Kidney epithelial cell (primary cell): ENCODE measurements at places on chromosomes 5 and 9. TPM values are rescaled to one million over a fixed set of nuclear protein-coding genes. Genes with fewer than 3 reads are reported as not detected.

The SSBP2 gene
- total RNA-seq = 5.3 and 11.0 TPM in 2 replicates

The PCDHGB2 gene
- total RNA-seq = 1.2 and 1.9 TPM in 2 replicates

The EMB gene
- total RNA-seq = 8.4 and 15.1 TPM in 2 replicates

The PHF24 gene
- 0.07 and 0.58 TPM in 2 replicates for total RNA-seq

The GPR150 gene
- 0.25 TPM in 1 of 2 replicates, not detected in the other for total RNA-seq

The AIF1L gene
- total RNA-seq = 50.7 and 58.4 TPM in 2 replicates

The PCDHGA3 gene
- 2.4 and 2.6 TPM in 2 replicates for total RNA-seq

The UGT3A1 gene
- total RNA-seq = 0.21 and 0.38 TPM in 2 replicates

The PHF2 gene
- 20.4 and 22.3 TPM in 2 replicates for total RNA-seq

The FOXD4 gene
- 0.13 and 0.34 TPM in 2 replicates for total RNA-seq

DNA sequence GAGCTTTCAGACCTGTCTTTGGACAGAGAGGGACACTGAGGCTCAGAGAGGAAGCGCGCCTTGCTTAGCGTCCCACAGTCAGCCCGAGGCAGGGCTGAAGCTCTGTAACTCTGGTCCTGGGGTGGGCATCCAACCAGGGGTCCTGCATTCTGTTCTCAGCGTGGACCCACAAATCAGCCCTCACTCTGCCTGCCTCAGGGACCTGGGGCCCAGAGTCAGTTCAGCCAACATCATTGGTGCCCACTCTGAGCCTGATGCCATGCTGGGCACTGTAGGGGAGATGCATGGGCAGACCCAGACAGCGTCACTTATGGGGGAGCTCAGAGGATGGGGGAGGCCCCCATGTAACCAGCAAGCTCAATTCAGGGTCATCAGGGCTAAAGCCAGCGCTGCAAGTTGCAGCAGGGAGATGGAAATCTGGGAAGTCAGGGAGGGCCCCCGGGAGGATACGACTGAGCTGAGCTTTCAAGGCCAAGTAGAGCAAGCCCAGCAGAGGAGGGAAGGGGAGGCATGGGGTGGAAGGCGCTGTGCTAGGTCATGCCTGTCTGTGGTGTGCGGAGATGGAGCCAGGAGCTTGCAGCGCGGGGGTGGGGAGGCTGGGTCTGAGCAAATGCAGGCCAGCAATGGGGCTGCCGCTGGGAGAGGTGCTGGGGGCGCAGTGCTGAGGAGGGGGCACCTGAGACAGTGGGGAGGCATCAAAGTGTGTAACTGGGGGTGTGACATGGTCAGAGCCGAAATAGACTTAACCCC lies 21.1 kb downstream of the CORO2A start:
- no peak for DNase-seq

DNA sequence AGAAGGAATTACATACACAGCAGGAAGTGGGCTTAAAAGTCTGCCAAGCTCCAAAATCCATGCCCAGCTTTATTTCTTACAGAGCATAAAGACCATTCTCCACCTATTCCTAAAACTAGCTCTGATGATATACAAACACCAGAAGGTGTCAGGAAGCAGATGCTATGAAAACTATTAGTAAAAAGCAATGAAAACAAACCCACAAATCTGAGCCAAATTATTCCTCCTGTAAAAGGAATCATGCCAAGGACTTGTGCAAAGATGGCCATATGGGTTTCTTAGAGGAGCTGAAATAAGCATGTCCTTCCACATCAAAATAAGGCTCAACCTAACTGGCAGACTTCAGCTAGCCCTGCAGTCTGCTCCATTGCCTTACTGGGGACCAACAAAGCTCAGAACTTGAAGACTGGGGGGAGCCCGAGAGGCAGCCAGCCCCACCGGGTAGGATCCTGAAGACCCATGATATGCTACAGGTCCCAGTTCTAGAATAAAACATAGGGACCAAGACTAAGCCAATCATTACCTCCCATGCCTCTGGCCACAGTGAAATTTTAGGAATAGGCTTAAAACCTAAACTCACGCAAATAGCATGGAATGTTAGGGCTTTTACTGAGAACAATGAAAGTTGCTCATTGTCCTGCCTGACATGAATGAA lies 42.8 kb upstream of the GABRP start:
- no peak for DNase-seq

DNA sequence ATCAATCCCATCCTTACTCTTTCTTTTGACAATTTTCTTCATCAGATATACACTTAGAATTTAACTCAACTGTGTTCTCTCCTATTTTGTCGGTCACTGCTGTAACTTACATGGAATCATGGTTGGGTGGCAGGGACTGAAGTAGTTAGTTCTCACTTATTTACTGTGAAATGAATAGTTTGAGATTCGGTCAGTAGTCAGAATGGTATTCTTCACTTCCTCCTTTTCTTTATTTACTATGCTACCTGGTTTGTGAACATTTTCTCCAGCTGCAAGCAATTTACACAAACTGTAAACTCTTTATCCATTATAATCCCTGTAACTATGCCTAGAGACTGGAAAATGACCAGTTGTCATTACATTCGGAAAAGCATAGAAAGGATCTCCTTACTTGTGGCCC lies 41.5 kb upstream of the GDNF start:
- no peak for DNase-seq

DNA sequence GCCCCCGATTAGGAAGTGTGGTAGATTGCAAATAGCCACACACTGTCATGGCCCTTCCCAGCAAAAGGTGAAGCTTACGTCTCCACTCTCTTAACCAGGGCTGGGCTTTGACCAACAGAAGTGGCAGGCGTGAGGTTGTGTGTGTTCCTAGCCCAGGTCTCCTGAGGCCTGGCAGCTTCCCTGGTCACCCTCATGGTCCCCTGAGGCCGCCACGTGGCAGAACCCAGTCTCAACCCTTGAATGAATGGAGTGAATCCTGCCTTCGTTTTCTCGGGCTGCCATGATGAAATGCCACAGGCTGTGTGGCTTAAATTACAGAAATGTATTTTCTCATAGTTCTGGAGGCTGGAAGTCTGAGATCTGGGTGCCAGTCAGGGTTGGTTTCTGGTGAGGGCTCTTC lies 370.4 kb downstream of the IRX2 start:
- no peak for DNase-seq

DNA sequence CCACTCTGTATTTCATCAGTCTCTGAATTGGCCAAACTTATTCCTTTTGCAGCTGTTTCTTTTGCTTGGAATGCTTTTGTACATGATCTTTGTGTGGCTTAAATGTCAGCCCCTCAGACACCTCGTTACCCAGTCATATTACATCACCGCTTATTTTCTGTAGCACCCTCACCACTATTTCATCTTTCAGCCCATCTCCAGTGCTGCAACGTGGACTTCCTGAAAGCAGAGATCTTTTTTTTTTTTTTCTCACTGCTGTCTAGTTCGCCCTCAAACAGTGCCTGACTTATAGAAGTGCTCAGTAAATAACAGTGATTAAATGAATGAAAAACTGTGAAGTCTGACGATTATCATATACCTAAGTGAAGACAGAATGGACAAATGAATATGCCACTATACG lies 835 bp downstream of the SRA1 start:
- DNase-seq = no peak

DNA sequence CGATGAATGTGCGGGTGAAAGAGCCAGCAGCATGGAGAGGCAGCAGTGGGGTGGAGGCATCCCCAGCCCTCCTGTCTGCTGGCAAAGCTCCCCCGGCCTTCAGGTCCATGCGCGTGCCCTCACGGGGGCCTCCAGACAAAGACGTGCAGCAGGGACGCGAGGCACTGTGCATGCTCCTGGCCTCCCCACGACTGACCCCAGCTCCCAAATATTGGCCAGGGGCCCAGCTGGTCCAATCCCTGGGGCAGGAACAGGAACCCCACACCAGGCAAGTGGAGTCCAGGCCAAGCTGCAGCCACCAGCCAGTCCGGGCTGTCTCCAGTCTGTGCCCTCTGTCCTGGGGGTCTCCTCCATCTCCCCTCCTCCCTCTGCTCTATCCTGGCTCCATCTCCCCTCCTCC lies 33.5 kb upstream of the LRRC14B start:
- DNase-seq = no peak

DNA sequence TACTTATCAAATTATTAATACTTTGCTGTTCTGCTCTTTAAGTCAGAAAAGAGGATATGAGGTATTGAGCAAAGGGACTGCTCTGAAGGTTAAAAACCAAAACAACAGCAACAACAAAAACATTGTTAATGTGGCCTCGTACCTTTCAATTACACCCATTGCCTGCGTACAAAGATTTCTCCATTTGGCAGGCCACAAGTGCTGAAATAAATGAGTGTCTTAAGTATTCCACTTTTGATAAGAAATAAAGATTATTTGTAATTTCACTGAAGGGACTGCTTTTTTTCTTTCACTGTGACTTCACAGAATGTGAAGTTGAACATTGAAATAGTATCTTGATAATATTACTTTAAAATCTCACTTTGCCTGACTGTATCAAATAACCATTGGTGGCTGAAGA lies 163.2 kb upstream of the MRPS30 start:
- DNase-seq = no peak

GRCh38 chr5:96278981-96279380 lies 154.1 kb downstream of the PCSK1 start:
- no peak for DNase-seq

DNA sequence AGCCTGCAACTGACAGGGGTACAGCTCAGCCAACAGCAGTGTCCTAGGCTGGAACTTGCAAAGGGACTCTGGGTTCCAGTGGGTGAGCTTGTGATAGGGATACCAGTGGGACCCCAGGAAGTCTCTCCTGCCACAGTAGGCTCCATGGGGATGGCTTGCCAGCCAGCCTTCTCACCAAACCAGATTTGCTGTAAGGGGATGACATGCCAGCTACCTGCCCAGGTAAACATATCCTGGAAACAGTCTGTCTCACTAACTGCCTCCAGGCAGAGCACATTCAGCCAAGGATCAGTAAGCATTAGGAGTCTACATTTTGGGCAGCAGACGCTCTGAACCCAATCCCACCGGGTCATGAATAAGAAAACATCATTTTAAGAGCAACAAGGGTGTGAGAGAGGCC lies 49.9 kb downstream of the SIL1 start:
- DNase-seq = no peak

DNA sequence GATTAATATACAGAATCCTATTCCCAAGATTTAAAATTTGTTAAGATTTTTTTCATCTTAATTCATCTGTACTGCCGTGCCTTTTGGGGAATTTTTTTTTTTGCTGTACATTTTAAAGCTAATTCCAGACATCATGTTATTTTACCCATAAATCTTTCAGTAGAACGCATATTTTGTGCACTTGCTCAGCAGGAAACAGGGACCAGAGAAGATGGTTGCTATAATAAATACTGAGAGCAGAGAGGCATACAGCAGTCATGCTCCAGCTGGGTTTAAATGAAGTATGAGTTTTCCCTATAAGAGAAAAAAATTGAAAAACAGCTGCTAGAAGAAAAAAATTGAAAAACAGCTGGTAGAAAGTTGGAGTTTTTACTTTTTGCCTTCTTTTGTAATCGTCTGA lies 196.9 kb upstream of the PUM3 start:
- DNase-seq = no peak

DNA sequence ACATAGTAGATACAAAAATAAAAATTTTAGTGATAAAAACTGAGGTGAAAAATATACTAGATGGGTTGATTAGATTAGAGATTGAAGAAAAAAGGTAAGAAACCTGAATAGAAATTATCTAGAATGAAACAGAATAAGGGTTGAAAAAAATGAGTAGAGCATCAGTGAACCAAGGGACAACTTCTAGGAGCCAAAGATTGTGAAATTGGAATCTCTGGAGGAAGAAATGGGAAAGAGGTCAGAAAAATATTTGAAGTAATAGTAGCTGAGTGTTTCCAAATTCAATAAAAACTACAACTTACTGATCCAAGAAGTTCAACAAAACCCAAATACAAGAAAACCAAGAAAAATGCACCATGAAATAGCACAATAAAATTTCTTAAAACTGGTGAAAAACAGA lies 116.6 kb upstream of the STARD4 start:
- DNase-seq = no peak

DNA sequence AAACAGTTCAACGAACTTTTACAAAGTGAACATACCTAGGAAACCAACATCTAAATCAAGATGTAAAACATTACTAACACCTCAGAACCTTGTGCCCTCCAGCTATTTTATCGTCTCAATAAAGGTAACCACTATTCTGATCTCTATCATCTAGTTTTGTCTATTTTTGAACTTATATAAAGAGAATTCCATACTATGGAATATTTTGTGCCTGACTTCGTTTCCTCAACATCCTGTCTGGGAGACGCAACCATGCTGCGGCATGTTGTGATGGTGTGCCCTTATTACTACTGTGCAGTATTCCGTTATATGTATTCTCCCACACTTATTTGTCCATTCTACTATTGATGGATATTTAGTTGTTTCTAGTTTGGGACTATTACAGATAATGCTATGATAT lies 99.2 kb downstream of the NR6A1 start:
- DNase-seq = no peak

DNA sequence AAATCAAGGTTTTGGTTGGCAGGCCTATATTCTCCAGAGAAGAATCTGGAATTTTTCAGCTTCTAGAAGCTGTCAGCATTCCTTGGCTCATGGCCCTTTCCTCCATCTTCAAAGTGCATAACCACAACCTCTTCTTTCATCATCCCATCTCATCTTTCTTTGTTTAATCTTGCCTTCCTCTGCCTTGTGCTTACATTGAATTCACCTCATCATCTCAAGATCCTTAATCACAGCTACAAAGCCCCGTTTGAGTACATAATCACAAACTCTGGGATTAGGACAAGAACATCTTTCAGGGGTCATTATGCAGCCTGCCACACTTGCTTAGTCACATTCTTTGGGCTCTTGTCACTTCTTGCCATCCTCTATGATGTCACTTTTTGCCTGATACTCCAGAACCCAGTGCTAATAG lies 130.3 kb downstream of the FOXD1 start:
- DNase-seq = no peak

GRCh38 chr5:160621526-160621925 lies 199.9 kb downstream of the PTTG1 start:
- DNase-seq = peak; percentile 49
